ENCODE measurements at places on chromosomes 6 and 20.

DNA sequence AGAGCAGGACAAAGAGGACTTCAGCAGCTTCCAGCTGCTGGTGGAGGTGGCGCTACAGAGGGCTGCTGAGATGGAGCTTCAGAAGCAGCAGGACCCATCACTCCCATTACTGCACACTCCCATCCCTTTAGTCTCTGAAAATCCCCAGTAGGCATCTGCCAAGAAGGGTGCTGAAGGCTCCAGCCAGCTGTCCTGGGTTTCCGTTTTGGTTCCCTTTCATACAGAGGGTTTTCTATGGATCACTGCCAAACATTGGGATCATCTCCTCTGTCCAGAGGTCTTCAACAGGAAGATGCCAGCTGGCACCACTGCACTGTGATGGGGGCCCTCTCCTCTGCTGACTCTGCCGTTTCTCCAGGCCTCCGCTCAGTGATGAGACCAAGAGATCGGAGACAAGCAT is 14.3 kb upstream of the RAB5IF start:
- no peak for DNase-seq

- DNase-seq, result no peak
These were observed 53.8 kb downstream of the C6orf58 start for GRCh38 chr6:127630800-127631199.

GRCh38 chr6:158165919-158166416 is 2.1 kb downstream of the SERAC1 start:
- no peak for DNase-seq

DNA sequence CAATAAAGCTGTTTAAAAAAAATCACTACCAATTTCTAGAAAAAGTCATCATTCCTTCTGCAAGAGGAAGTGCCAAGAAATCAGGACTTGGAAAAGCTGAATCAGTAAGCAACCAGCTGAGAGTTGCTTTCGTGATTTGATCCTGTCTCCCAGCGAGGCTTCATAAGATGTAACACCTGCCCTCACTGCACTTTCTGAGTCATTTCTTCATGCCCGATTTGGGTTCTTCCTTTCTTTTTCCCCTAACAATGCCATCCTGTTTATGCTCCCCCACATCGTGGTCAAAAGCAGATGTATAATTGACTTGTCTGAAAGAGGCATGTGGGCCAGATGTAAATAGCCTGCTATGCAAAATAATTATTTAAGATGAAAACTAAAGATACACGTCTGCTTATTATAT is 52.1 kb downstream of the RIPOR2 start:
- no peak for DNase-seq

DNA sequence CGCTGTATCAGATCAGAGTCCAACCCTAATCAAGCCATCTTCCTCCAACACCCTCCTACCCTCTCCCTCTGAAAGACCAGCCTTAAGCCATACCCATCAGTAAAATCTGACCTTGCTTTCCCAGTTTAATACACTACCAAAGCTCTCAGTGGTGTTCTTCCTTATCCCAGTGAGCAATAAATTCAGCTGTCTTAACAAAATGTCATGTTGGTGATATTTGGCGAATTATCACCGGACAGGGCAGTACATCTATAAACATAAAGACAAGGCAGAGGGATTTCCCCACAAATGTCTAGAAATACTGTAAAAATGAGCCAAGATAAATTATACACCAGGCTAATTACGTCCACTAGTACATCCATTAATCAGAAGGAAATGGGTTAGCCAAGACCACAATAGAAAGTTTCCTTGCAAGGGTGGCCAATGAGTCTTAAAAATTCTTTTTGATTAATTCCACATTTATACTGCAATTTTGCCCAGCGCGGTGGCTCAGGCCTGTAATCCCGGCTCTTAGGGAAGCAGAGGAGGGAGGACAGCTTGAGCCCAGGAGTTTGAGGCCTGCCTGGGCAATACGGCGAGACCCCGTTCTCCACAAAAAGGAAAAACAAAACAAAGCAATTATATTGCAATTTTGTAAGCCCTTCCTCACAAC is 905 bp downstream of the RARS2 start:
- DNase-seq, result no peak

DNA sequence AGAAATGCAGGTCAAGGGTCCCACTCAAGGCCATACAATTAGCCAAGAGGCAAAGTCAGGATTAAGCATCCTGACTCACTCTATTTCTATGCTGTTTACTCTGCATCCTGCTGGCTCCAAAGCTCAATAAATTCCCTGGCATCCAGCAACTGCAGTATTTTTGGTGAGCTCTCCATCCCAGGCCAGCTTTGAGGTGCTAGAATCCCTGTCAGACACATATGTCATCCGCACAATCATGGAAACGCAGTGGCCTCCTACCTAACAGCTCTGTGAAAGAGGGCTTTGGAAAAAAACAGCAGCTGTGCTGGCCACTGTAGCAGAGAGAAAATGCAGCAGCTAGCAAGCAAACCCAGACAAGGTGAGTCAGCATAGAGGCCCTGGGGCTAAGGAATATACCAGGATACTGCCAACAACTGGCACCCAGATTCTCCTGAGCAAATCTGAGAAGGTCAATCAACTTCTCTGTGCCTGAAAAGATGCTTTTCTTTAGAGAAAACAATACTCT is 58.4 kb downstream of the ANKEF1 start:
- peak; percentile 19 for DNase-seq

DNA sequence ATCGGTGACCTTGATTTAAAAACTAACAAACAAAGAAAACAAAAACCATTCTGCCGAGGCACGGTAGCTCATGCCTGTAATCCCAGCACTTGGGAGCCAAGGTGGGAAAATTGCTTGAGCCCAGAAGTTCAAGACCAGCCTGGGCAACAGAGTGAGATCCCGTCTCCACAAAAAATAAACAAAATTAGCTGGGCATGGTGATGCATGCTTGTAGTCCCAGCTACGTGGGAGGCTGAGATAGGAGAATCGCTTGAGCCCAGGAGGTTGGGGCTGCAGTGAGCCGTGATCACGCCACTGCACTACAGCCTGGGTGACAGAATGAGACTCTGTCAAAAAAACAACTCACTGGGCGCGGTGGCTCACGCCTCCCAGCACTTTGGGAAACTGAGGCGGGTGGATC is 48.2 kb upstream of the TFAP2A start:
- DNase-seq, result no peak

- no peak for DNase-seq
These were observed 71.1 kb downstream of the ROS1 start for GRCh38 chr6:117354671-117355070.

- no peak for DNase-seq
These were observed 286.5 kb upstream of the MAN1A1 start for GRCh38 chr6:119636060-119636459.

DNA sequence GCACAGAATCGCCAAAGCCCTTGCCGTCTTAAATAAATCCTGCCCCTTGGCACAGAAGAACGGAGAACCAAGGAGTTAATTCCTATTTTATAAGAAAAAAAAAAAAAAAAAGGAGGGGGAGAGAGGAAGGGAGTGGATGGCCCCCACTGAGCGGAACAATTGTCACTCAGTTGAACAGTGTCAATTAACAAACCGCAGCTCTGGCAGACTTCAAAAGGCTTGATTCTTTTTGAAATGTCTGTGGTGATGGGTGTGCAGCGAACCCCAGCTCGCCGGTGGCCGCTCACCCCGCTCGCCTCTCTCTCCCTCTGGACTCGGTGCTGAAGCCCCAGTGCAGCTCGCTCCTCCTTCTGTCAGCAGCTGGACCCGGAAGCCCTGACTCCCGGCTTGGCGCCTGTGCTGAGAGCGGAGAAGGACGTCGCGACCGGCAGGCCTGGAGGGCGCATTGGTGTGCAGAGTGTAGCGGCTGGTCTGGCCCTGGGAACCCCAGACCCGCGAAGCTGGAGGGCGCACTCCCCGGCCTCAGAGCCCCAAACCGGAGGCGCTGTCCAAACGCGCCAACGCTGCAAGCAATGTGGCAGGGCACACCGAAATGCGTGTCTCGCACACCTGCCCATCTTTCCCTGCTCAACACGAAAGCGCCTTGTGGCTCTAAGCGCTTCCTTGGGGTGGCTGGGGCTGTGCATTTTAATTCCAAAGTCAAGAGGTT is 3.4 kb downstream of the LINC00237 start:
- peak; percentile 55 for DNase-seq

- DNase-seq, result no peak
These were observed 4.2 kb downstream of the MMP9 start for GRCh38 chr20:46012921-46013320.

DNA sequence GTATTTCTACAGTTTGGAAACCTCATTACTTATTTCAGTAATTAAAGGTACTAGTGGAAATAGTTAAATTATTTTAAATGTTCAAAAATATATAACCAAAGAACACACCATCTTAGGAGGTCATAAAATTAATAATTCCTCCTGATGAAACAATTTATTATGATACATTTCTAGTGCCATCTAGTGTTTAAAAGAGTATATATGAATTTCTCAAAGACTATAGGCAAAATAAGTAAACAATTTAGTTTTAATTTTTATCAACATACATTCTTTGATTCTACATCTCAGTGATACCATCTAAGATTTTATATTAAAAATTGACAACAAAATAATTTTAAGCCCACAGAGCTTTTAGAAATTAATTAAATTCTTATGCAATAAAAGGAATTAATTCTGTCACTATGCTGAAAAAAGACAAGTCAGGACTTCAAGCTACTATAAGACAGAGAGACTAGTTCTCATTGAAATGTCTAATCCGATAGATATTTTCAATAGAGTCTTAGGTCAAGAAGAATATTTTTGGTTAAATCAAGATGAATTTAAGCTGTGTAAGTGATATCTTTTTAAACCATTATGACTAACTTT is 107.8 kb upstream of the RNF217 start:
- DNase-seq, result no peak

GRCh38 chr20:41889126-41889843 is 271.1 kb upstream of the CHD6 start:
- no peak for DNase-seq

DNA sequence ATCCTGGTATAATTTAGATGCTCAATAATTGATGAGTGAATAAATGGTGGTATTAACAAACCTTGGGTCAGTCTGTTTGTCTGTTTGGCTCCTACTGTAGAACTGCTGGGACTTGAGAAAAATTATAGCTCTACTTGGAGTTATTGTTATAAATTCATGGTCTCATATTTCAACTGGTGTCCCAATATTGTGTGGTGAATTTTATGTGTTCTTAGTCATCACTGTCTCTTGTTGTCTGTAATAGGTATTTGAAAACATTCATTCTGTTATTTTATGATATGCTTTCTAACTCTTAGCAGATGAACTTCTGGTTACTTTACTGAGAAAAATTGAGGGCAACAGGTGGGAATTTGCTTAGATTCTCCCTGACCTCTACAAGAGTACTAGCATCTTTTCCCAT is 221.4 kb downstream of the CDKAL1 start:
- no peak for DNase-seq

GRCh38 chr20:37192137-37192854 is 12.9 kb upstream of the MROH8 start:
- peak; percentile 94 for DNase-seq

GRCh38 chr6:126170978-126171382 is 168.9 kb upstream of the CENPW start:
- peak; percentile 19 for DNase-seq

- DNase-seq, result no peak
These were observed 762 bp upstream of the TCEA2 start for GRCh38 chr20:64062276-64062595.

DNA sequence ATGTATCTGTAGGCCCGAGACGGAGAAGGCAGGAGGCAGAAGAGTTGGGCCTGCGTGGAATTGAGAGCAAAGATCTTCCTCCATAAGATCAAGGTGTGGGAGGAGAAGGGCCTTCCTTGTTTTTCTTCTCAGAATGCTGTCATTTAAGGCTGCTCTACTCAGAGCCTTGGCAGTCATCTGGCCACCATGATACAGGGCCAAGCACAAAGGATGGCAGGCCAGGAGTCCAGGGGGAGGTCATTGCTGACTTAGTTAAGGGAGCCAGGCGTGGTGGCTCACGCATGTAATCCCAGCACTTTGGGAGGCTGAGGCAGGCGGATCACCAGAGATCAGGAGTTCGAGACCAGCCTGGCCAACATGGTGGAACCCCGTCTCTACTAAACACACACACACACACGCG is 137.1 kb downstream of the BMP7 start:
- DNase-seq, result no peak

DNA sequence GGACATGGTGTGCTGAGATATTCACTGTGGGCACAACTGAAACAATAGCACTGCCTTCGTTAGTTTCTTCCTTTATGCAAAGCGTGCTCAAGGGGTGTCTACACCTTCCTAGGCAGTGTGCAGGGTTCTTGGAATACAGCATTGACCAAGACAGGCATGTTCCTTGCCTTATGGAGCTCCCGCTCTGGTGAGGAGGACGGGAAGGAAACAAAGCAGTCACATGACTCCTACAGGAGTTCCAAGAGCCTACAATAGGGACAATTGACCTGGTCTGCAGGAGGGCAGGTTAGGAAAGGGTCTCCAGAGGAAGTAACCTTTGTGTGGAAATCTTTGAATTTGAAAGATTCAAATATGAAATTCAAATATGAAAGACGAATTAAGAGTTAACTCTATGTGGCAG is 25.8 kb upstream of the SIRPB2 start:
- no peak for DNase-seq

- no peak for DNase-seq
These were observed 15.6 kb downstream of the HAO1 start for GRCh38 chr20:7924692-7925091.

DNA sequence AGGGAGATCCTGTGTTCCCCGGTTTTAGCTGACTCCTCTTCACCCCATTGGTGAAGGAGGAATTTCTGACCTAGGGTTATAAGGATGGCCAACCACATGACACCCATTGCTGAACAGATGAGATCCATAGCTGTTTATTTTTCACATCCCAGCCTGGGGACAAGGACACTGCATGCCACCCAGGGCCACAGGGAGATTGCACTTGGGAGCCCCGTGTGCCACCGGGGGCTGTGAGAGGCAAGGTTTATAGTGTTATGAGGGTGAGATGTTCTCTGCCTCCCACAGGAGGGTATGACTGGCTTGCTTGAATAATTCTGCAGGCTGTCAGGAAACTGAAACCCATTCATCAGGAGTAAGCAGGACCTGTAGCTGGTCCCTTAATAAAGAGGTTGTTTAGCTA is 14.7 kb upstream of the SLPI start:
- DNase-seq, result no peak

GRCh38 chr6:82744286-82745015 is 321.2 kb downstream of the UBE3D start:
- no peak for DNase-seq

- no peak for DNase-seq
These were observed 80.2 kb downstream of the IRAK1BP1 start for GRCh38 chr6:78947529-78947928.

GRCh38 chr6:136324686-136325380 is 35.2 kb upstream of the BCLAF1 start:
- no peak for DNase-seq

DNA sequence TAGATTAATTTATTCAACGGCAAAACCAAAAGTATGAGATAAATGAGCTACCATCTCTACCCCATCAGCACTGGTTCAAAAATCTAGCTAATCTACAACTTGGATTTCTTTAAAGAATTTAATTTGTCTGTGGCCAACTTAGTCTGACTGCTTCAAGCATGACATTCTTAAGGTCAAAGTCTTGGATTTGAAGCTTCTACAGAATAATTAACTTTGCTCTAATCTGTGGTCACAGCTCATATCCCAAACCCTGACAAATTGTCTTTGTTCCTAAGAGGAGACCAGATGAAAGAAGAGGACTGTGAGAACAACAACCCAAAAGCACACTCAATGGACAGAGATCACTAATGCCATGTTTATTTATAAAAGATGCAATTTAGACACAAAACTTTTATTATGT is 166.9 kb upstream of the EPHA7 start:
- DNase-seq, result no peak

Measured in body of pancreas (tissue), 4 donors.